ENCODE measurements at places on chromosomes 7 and 10. TPM values are rescaled to one million over a fixed set of nuclear protein-coding genes. Genes with fewer than 3 reads are reported as not detected.

Gene UTF1
- total RNA-seq = not detected

GRCh38 chr10:4813023-4813422 is 13.0 kb upstream of the AKR1E2 start:
- H3K36me3 ChIP-seq = no peaks in the 10 kb centered on the region
- H3K27me3 ChIP-seq = no peaks in the 10 kb centered on the region
- no peak overlapping the region for H3K27ac ChIP-seq
- no peak for DNase-seq

Gene CPEB3
- total RNA-seq = 10.2 TPM

GRCh38 chr7:18653381-18654155 is 158.0 kb downstream of the HDAC9 start:
- H3K27me3 ChIP-seq = no peaks in the 10 kb centered on the region
- DNase-seq = no peak
- no peaks in the 10 kb centered on the region for H3K4me1 ChIP-seq
- H3K36me3 ChIP-seq = no peaks in the 10 kb centered on the region
- H3K4me3 ChIP-seq = no peak overlapping the region
- H3K27ac ChIP-seq = no peak overlapping the region

DNA sequence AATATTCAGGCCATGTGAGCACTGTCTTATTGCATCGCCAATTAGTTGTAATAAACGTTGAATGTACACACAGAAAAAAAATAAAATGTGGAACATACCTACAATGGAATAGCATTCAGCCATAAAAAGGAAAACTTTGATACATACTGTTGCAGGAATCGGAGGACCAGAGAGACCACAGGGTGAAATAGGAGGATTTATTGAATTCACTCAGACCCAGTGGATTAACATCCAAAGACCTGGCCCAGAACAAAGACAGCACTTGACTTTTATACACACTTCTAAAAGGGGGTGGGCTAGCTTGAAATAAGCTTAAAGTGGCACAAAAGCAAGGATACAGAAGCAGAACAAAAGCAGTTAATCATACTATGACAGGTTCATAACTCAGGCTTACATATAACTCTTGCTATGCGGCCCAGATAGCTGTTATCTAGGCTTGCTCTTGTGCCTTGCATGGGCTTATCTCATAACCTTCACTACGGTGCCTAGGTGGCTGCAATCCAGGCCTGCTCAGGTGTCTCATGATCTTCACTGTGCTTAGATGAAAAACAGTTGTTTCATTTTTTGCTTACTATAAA is 292.2 kb upstream of the TAC1 start:
- no peak for DNase-seq
- H3K36me3 ChIP-seq = no peaks in the 10 kb centered on the region
- H3K27me3 ChIP-seq = no peaks in the 10 kb centered on the region
- no peak overlapping the region for H3K27ac ChIP-seq

DNA sequence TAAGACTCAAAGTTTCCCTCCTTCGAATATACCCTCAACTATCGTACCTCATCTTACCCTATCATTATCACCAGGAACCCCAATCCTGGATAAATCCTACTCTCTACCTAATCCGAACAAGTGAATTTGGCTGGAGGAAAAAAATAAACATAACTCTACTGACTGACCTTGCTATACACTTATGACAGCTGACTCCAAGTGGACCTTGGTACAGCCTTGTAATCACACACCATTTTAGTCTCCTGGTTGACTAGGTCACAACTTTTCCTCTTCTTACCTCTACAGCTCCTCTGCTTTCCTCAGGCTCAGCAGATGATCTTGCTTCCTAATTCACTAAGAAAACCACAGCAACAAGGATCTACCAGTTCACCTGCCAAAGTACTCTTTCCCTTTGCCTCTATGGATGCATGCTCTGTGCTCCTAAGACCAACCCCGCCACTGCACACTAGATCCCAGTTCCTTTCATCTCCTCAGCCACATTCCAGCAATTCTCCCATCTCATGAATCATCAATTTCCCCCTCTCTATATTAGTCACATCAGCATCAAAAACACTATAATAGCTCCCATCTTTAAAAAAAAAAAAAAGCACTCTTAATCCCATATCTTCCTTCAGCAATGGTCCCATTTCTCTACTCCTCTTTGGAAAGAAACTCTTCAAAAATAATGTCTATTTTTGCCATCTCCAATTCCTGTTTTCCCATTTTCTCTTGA is 35.5 kb downstream of the COA1 start:
- no peak for DNase-seq
- H3K4me3 ChIP-seq = no peak overlapping the region
- H3K27me3 ChIP-seq = no peaks in the 10 kb centered on the region
- peaks cover 20% of the 10 kb centered on the region for H3K4me1 ChIP-seq

DNA sequence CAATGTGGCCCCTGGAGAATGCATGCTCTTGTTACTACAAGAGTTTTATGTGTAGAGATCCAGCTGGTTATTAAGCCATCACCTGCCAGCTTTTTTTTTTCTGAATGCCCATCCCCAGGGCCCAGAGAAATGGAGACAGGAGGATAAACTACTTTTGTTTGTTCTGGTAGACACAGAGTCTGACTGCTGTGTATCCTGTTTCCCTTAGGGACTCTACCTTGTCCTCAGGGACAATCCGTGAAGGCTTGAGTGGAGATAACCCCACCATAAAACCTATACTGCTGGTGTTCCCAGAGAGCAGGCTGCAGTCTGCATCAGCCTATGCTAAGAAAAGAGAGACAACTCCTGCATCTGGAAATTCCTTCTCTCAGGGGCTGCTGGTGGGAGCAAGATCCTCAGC is at the start of gene OR2A5:
TSS of gene OR2A5 (plus strand) at position 301 of the 400 bp plus-strand sequence. CDS start 1,454 bp downstream, outside the sequence.
- no peak for DNase-seq
- no peaks in the 10 kb centered on the region for H3K4me1 ChIP-seq
- H3K27ac ChIP-seq = no peak within 1 kb of the TSS
- no peaks in the 10 kb centered on the region for H3K27me3 ChIP-seq
- no peak within 1 kb of the TSS for H3K4me3 ChIP-seq

GRCh38 chr7:142803901-142804300 is 33.1 kb downstream of the PRSS2 start:
- no peak overlapping the region for H3K27ac ChIP-seq
- H3K36me3 ChIP-seq = no peaks in the 10 kb centered on the region

All from body of pancreas (tissue), 4 donors.